ENCODE measurements at places on chromosomes 5 and 9.

DNA sequence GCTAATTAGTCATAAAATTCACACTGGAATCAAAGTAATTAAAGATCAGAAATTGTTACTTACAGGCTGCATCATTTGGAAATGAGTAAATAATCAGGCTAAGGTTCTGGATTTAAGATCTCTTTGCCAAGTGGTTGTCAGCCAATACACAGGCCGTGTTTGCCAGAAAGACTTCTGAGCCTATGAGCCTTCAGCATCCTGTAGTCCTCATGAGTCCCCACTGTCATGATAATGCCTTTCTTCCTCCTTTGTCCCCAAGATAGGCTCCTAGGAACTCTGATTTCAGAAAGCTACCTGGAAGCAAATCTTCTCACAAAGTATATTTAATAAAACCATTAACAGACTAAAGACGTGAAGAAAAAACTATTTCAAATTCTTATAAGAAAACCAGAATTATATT, 810.5 kb downstream of the DNAH5 start:
- DNase-seq: no peak

GRCh38 chr5:75610201-75610600, 1.1 kb upstream of the ANKDD1B start:
- no peak for DNase-seq

GRCh38 chr9:8804613-8805012, 1005.0 kb upstream of the DMAC1 start:
- no peak for DNase-seq

- no peak for DNase-seq
Measured at GRCh38 chr9:107404161-107404560, 85.4 kb downstream of the KLF4 start.

DNA sequence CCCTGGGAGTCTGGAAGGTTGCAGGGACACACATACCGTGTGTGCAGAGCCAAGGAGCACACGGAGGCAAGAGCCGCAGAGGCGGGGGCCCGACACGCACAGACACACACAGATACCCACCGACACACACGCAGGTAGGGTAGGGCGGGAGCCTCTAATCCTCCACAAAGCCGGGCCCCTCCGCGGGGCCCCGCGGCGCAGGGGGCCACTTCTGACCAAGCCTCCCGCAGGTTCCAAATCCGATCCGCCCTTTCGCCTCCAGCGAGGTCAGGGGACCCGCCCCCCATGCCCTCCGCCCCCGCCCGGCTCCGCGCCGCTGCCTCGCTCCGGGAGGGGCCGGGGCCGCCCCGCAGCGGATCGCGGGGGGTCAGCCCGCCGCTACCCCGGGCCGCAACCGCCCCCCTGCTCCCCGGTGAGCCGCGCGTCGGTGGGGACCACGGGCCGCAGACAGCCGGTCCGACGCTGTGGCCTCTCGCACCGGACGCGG, 1.4 kb upstream of the LMX1B start:
- no peak for DNase-seq

DNA sequence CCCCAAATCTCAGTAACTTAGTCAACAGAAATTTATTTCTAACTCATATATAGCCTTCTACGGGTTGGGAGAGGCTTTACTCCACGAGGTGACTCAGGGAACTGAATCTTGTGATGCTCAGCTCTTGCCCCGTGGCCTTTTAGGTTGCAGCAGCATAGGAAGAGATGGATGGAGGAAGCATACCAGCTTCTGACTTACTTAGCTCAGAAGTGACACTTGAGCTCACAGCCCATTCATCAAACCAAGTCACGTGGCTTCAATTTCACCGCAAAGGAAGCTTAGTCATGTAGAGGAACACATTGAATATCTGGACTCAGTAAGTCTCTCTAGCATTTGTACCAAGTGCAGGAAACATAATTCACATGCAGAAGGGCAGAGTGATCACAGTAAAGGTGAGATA, 124.1 kb upstream of the KCNN2 start:
- DNase-seq: no peak

DNA sequence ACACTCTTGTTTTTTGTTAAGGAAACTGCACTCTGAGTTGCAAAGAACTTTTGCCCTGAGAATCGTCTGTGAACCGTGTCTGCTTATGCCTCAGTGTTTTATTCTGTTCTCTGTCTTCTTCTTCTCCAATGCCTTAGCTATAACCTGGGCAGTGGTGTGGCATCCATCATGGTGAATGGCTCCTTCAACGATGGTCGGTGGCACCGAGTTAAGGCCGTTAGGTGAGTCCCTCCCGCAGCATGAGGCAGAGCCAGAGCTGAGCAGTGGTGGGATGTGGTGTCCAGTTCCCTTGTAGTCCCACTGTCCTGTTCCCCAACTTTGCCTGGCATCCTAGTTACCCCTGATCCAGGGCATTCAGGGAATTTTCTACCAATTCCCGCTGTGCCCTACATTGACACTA, 98.3 kb downstream of the LIFR start:
- DNase-seq: no peak

- no peak for DNase-seq
Measured at GRCh38 chr5:173296737-173297676, 31.2 kb downstream of the STC2 start.

- DNase-seq: no peak
Measured at GRCh38 chr5:80033513-80033912, 1.6 kb upstream of the THBS4 start.

DNA sequence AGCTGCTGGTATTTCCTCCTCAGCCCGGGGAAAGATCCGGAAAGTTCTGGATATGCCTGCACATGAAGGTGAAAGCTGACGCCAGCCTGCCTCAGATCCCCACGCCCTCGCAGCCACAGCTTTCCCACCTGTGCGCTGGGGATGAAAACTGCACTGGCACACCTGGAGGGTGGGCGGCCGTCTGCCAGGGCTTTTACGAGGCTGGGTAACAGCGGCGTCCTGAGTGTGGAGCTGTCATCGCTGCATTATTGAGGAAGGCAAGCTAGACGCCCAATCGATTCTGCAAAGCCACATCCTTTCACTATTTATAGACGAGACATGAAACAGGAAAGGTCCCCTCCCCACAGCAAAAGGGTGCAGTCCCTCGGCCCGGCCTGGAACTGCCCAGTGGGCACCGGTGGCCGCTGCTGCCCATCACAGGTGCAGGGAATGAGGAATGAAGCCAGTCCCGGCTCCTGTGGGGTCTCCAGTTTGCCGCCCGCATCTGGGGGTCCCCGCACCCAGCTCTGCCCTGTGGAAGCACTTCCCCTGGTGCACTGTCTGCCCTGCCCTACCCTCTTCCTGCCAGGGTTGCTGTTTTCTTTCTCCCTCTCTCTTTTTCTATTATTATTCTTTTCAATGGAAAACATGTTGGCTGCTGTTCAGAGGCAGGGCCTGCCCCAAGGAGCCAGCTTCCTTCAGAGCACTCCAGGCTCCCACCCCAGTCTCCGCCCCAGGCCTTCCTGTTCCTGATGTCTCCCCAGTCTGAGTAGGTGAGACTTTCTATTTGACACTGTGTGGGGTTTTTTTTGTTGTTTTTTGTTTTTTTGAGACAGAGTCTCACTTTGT, 7.0 kb downstream of the NOTCH1 start:
- no peak for DNase-seq

GRCh38 chr9:90801973-90802322, 329 bp downstream of the SYK start:
- no peak for DNase-seq

DNA sequence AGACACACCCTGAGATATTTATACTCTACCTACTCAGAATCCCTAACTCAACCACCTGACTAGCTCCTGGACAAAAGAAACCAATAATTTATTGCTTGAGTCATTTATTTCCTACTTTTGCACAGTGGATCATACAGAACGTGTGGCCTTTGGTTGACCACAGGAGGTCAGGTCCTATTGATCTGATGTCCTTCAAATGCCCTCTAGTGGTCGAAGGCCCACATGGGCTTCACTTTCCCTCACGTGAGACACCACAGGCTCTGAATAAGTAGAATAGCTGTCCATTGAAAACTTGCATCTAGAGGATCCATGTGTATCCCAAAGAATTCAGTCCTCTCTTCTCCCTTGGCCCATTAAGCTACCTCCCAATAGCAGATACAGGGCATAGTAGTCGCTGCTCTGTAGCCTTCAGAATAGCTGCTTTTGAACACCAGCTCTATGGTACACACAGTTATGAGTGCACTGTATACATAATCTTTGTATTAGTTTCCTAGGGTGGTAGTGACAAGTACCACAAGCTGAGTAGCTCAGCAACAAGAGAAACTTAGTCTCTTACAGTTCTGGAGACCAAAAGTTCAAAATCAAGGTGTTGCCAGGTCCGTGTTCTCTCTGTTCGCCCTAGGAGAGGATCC, 177.6 kb upstream of the SMARCA2 start:
- DNase-seq: no peak

GRCh38 chr9:130780415-130780814, 54.6 kb upstream of the ABL1 start:
- DNase-seq: no peak

DNA sequence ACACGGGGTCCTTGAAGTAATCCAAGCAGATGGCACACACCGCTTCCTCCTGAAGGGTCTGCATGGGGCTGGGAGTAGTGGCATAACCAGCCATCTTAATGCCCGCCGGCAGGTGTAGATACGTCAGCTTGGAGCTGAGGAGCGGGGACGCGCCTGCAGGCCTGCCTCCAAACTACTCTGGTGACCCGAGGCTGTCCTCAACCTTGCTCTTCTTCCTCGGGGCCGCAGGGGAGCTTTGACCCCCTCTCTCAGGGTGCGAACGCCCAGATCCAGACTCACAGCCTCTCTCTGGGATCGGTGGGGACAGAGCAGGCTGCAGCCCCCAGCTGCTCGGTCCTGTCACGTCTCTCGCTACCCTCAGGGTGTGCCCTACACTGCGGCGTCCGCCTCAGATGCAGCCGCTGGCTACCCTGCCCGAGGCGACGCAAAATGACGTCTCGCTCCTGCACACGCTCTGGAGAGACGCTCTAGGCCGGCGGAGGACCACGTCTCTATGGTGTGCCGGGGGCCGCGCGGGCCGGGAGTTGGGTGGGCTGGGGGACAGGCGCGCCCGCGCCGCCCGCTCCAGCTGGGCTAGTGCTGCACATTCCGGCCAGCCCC, at the start of gene TRIM52:
Gene TRIM52 (minus strand): TSS at position 424 of the 600 bp plus-strand sequence. CDS start 330 bp downstream, at position 94.
- no peak for DNase-seq

GRCh38 chr5:126745259-126745992, 31.5 kb upstream of the LMNB1 start:
- no peak for DNase-seq

DNA sequence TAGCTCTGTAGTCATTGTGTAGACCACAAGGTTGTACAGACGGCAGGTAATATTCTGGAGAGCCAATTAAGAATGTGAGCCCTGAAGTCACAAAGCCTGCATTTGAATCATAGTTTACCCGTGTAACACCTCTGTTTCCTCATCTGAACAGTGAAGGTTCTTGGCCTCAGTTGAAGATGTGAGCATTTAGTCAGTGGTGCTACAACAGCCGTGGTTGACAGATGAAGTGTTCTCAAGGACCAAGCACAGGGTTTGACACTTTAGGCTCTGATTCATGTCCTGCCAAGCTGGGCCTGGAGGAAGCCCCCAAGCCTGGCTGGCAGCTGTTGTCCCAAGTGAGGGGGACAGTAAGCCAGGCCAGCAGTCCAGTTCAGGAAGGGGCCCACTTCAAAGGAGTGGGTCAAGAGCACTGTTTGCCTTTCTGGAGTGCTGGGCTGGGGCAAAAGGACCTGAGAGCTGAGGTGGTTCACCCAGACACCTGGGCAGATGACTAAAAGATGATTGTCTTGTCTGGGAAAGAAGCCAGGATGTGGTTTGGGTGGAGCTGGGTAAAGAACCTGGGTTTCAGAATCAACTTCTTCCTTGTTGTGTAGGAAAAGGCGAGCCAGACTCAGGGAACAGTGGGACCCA, 20.7 kb downstream of the FAXDC2 start:
- DNase-seq: no peak

DNA sequence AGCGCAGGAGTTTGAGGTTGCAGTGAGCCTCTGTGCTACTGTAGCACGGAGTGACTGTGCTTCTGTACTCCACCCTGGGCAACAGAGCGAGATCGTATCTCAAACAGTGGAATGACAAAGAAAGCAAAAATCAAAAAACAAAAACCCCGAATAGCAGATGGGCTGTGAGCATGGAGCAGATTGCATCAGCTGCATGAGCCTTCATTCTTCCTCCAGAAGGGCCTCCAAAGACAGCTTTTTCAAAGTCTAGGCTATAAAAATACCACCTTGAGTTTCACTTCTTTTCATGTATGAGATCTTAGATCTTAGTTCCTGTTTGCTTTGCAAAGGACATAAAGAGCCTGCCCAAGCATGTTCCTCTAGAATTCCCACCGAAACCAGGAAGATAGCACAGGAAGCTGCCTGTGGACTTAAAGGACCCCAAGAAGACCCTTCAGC, 15.0 kb upstream of the HSPB3 start:
- no peak for DNase-seq

GRCh38 chr5:90558344-90559192, at the start of gene ADGRV1:
ADGRV1 (plus strand) TSS chr5:90558797; CDS start chr5:90558896, 99 bp downstream.
- peak; percentile 10 for DNase-seq

DNA sequence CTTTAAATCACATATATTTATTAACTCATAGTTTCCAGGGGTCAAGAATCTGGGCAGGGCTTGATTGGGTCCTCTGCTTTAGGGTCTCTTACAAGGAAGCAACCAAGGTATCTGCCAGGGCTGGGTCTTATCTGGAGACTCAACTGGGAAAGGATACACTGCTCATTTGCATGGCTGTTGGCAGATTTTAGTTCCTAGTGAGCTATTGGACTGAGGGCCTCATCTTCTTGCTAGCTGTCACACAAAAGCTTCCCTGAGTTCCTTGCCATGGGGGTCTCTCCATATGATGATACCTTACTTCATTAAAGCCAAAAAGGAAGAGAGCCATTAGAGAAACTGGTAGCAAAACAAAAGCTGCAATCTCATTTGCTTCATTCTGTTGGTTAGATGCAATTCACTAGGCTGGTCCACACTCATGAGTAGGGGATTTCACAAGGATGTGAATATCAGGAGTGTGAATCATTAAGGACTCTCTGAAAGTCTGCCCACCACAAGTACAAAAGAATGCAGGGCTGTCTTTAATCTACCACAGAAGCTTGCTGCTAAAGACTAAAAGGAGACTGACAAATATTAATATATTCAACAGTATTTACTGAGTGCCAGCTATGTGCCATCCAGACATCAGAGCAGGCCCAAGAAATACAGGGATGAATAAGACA, 42.0 kb upstream of the TIMD4 start:
- peak; percentile 72 for DNase-seq

GRCh38 chr9:125133403-125134329, 9.7 kb downstream of the SCAI start:
- DNase-seq: no peak

DNA sequence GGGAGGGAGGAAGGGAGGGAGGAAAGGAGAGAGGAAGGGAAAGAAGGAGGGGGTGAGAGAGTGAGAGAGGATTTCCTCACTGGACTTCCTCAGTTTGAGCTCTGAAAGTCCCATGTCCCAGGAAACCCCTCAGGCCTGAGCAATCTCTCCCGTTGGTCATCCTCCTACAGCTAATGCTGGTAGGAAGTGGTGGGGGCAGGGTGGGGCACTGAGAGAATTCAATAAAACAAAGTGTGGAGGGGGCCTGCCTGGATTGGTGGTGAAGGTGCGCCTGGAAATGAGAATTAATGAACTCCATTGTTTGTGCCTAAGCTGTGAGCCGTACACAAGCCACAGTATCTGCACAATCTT, 195.0 kb downstream of the RGS3 start:
- no peak for DNase-seq
